ENCODE measurements at places on chromosomes 16 and 17.

DNA sequence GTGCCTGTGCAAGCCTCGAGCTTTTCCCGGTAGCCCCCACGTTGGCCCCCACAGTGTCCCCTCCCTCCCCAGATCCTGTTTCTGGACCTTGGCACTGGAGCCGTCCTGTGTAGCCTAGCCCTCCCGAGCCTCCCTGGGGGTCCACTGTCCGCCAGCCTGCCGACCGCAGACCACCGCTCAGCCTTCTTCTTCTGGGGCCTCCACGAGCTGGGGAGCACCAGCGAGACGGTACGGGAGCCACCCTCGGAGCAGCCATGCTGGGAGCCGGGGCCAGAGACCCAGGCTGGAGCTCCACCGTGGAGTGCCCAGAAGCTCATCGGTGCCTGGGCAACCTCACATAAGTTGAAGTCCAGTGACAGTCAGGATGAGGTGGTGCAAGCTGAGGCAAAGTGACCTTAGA is 11.8 kb downstream of the RGS11 start:
- DNase-seq = no peak

- DNase-seq = no peak
Measured at GRCh38 chr16:64434526-64435069, 687.3 kb downstream of the CDH11 start.

DNA sequence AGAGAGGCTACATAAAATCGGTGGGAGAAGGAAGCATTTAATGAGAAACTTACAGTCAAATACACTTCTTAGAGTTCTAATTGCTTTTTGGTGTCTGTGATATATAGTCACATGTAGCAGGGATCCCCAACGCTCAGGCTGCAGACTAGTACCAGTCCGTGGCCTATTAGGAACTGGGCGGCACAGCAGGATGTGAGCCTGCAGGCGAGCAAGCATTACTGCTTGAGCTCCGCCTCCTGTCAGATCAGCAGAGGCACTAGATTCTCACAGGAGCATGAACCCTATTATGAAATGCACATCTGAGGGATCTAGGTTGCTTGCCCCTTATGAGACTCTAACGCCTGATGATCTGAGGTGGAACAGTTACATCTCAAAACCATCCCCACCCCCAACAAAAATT is 158.5 kb downstream of the TANC2 start:
- no peak for DNase-seq

DNA sequence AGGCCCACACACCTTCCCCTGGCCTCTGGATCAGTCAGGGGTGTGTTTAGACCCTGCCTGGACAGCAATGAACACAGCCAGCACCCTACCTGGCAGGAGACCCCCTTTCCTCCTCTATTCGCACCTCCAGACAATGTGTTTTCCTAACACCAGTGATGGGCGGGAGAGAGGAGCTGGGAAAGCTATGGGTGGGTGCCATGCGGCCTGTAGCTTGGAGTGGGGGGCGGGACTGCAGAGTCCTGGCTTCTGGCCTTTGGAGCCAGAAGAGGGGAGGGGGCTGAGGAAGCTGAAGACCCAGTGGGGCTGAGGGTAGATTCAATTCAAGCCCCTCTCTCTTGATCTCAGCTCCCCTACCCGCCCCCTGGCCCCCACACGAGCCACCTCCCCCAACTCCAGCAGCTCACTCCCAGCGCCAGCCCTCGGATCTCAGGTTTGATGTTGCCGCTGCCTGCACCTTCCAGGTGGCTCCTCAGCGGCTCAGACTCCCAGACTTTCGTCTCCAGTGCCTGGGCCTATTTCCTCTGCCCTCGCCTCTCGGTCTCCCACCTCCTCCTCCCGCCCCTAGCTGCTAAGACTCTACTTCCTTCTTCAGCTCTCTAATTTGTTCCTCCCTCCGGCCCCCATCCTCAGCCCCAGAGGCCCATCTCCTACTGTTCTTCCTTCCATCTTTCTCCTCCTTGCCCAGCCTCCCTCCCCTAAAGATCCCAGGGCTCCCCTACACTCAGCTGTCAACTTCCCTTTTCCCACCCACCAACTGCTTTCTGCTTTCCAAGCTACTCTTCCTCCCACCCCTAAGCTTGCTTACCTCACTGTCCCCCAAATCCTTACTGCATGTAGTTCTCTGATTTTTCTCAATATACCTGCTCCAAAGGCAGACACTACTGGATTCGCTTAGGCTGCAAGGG is 6.8 kb upstream of the SP6 start:
- no peak for DNase-seq

GRCh38 chr17:42422412-42422957 is 571 bp downstream of the CAVIN1 start:
- peak; percentile 37 for DNase-seq

DNA sequence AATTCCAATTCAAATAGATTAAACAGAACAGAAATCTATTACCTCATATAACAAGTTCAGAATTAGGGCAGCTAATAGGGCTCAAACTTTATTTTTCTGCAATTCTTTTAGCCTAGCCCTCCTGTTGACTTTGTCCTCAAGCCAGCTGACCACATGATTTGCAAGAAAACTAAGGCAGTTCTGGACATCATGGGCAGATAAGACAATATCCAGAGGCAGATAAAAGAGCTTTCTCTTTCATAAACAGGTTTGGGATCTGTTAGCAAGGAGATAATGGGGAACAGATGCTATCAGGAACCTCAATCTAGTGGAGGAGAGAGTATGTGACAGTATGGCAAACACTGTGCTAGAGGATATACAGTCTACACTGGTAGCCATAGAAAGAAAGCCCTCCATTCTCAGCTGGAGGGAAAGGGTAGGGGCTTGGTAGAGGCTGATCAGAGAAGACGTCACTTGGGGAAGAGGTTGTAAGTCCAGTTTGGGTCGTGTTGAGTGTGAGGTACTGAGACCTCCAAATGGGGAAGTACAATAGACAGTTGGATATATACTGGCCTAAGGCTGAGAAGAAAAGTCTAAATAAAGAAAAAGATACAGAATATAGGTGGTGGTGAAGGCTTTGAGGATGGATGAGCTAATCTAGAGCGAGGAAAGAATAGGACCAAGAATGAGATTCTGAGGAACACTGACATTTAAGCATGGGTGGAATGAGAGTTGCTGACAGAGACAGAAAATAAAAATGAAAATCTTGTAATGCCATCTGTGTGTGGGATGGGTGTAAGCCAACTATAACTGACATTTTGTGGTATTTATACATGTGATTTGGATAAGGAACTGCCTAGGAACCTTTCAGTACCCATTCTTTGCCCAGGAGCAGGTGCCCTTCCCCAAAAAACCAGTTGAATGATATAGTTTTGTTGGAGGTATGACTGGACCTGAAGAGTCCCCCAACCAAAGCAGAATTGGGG is 67.4 kb downstream of the CYB561 start:
- DNase-seq = peak; percentile 70

GRCh38 chr17:61519754-61520440 is 67.7 kb downstream of the TBX4 start:
- no peak for DNase-seq

DNA sequence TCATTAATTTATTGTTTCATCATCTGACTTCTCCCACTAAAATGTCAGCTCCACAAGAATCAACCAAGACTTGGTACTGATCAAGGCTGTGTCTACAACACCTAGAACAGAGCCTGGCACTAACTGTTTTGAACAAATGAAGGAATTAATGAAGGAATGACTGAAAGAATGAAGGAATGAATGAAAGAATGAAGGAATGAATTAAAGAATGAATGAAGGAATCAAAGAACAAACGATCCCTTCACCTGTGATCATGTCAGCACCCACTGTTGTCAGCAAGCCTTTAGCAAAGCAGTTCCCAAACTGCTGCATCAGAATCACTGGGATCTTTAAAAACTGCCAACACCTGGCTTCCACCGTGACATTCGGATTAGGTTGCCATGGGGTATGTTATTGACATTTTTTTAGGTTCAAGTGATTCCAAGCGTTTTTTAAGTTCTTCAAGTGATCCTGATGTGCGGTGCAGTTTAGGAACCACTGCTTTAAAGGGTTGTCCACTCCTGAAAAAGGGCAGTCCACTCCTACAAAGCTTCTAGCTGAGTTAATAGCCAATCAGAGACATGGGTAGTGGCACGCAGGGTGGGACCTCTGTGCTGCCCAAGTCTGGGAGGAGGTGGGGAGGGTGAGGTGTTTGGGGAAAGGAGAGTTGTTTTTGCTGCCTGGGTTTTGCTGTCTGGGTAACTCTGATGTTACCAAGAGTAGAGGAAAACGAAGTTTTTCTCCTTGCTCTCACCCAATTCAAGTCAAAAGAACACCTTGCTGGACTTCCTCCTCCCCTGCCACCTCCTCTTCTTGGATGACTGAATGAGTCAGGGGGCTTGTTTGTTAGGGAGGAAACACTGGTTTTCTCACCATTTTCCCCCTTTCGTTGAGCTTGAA is 89.7 kb downstream of the RAB11FIP4 start:
- DNase-seq = no peak

- no peak for DNase-seq
Measured at GRCh38 chr16:71889147-71889546, 5.2 kb upstream of the ZNF821 start.

GRCh38 chr17:81422776-81423697 is 27.8 kb downstream of the BAHCC1 start:
- no peak for DNase-seq

GRCh38 chr17:66610361-66611133 is 224.4 kb upstream of the CACNG5 start:
- DNase-seq = no peak

DNA sequence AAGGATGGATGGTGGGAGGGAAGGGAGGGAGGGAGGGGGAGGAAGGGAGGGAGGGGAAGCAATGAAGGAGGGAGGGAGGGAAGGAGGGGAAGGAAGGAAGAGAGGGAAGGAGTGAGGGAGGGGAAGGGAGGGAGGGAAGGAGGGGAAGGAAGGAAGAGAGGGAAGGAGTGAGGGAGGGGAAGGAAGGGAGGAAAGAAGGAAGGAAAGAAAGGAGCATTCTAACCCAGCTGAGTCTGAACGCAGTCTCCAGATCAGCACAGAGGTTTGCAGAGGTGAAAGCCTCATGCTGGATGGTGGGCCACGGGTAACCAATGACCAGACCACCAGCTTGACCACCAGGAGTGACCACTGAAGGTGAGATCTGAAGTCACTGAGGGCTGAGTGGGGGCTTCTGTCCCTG is 18.6 kb downstream of the CCL17 start:
- no peak for DNase-seq

- peak; percentile 51 for DNase-seq
Measured at GRCh38 chr17:36011201-36011600, 6.6 kb downstream of the CCL23 start.

- DNase-seq = no peak
Measured at GRCh38 chr16:12529582-12529981, 274.1 kb downstream of the CPPED1 start.

GRCh38 chr16:85204242-85205010 is 92.2 kb upstream of the CIBAR2 start:
- no peak for DNase-seq

DNA sequence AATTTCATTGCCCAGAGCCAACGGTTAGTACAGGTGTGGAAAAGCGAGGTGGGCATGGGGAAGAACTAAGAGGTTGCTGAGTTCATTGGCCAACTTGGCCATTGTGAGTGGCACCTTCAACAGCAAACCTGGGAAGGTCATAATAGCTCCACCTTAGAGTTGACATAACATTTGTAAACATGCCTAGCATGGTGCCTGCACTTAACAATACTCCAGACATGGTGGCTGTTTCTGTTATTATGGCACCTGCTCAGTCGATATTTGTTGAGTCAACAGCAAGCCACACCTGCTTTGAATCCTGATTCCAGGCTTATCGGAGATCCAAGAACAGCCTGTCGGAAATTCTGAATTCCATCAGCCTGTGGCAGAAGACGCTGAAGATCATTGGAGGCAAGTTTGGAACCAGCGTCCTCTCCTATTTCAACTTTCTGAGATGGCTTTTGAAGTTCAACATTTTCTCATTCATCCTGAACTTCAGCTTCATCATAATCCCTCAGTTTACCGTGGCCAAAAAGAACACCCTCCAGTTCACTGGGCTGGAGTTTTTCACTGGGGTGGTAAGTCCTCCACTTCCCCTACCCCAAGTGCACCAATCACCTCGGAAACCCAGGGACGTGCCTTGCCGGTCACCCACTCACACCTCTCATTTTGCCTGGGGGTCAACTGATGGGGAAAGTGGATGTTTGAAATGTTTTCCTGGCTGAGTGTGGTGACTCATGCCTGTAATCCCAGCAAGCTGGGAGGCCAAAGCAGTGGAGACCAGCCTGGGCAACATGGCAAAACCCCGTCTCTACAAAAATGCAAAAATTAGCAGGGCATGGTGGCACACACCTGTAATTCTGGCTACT is 46.0 kb downstream of the TMC5 start:
- no peak for DNase-seq

DNA sequence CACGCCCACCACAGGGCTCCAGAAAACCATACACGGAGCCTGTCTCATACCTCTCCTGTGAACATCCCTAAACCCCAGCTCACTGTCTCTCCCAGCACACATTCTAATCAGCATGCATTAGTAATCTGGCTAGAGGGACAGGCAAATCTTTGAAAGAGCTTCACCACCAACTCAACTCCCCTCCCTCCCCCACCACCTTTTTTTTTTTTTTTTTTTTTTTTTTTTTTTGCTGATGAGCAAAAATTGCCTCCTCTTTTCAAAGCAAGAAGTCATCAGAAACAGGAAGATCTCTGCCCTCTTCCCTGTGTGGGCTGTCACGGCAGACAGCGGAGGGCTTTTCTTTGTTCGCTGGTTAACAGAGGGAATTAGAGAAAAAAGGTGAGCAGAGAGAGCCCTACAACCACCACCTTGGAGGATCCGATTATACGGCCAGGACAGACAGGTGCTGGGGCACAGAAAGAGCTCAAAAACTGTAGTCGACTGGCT is 19.9 kb downstream of the GAS7 start:
- no peak for DNase-seq

All from erythroblast (primary cell).